ENCODE measurements at places on chromosomes 7 and 10.

GRCh38 chr10:117364110-117364960, 10.9 kb downstream of the PDZD8 start:
- no peak for DNase-seq

GRCh38 chr10:70296406-70296899, 12.6 kb upstream of the NPFFR1 start:
- DNase-seq = peak; percentile 16

DNA sequence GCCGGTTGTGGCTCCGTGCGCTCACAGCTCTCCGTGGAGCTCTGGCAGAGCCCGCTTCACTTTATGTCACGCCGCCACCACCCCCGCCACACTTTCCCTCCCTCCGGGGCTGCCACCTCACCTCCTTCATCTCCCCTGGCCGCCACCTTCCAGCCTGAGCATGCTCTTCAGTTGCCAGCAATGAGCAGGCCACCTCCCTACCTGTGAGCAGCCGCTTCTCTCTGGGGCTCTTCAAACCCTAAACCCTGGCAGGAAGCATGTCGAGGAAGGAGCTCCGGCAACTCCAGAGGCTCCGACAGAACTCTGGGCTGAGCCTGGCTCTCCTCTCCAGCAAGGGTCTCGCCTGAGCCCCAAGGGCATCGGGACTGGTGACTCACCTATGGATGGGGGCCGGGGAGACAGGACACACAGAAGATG, 36.7 kb downstream of the GBX1 start:
- DNase-seq = no peak

- no peak for DNase-seq
These were observed 565.4 kb upstream of the AUTS2 start for GRCh38 chr7:69032848-69033247.

- no peak for DNase-seq
These were observed 10.2 kb upstream of the BAG3 start for GRCh38 chr10:119640875-119641526.

DNA sequence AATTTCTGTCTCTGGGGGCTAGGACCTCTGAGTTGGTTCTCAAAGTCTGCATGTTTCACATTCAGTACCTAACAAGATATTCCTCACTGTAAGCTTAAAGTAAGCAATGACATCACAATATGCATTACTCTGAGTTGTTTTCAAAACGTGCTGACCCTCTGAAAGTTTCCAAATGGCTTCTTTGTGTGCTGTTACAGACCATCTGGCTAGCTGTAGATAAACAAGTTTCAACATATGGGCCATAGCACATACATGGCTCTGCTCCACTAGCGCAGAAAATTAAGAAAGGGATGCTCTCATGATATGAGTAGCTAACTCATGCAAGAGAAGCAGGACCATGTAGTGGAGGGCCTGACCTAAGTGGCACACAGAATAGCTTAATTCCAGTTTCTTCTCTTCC, 119.0 kb downstream of the HTR7 start:
- DNase-seq = no peak

- DNase-seq = no peak
These were observed 31.9 kb downstream of the LCOR start for GRCh38 chr10:96863922-96864543.

- DNase-seq = no peak
These were observed 449.4 kb downstream of the TNS3 start for GRCh38 chr7:47132471-47132870.

GRCh38 chr7:11768263-11768662, 63.7 kb downstream of the THSD7A start:
- no peak for DNase-seq

DNA sequence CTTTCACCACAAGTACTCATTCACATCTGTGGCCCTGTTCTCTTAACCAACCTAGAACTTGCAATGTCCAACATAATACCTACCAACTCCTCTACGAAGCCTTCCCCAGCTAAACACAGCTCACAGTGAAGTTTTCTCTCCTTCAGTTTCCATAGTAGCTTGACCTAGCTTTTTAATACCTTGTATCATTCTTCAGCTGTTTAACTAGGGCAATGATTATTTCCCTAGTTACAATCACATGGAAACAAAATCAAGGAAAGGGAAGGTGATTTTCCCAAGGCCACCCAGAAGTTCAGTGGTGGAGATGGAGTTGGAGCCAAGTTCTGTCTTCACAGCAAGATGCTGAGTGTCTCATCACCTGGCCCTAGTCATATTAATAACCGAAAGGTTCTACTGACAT, 16.3 kb downstream of the CDHR3 start:
- no peak for DNase-seq

DNA sequence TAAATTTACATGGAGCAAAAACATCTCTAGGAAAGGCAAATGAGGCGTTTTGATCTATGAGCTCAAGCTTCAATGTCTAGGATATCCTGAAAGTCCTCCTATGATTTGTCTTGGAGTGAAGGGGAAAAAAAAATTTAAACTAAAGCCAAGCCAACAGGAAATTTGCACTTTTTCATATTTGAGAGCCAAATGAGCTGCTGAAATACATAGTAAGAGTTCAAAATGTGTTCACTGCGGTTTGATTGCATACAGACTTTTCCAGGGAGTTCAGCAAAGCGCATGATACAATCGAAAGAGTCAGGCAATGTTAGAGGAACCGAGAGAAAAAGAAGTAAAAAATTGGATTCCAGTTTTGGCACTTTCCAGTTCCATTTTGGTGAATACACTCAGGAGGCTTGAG, 633.4 kb upstream of the MGMT start:
- no peak for DNase-seq

GRCh38 chr7:20257212-20257611, 40.0 kb upstream of the MACC1 start:
- DNase-seq = no peak
